ENCODE measurements at places on chromosomes 2 and 18. TPM values are rescaled to one million over a fixed set of nuclear protein-coding genes. Genes with fewer than 3 reads are reported as not detected.
A peak's percentile ranks its signal among the peaks of the same experiment; 100 is the strongest.

HS1BP3 gene
- 42.1 TPM for total RNA-seq

GRCh38 chr2:6800553-6800952 is 65.2 kb downstream of the CMPK2 start:
- DNase-seq: no peak

GRCh38 chr2:28413152-28413898 is 20.7 kb downstream of the FOSL2 start:
- no peak for DNase-seq

DNA sequence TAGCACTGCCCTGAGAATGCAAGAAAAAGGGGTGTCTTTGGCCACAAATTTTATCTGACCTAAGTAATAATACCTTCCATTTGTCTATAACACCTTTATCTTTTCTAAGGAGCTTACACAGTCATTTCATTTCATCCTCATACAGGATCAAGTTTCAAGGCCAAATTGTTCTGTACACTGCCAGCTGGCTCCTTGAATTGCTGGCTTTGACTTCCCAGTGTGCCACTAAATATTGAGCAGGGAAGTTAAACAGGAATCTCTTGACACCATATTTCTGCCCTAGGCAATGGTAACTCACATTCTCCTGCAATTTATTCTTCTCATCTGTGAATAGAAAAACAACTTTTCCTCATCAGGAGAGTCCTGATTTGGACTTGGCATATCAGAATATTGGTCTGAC is 195.1 kb upstream of the LRP1B start:
- no peak for DNase-seq

GRCh38 chr2:215356334-215356947 is 44.6 kb downstream of the ATIC start:
- no peak for DNase-seq

GRCh38 chr2:9336576-9337314 is 86.6 kb downstream of the ITGB1BP1 start:
- DNase-seq: peak; percentile 91

- DNase-seq: no peak
Measured at GRCh38 chr2:230537531-230537976, 121.6 kb downstream of the SP100 start.

GRCh38 chr18:79962835-79963657 is 1.4 kb upstream of the HSBP1L1 start:
- no peak for DNase-seq

- no peak for DNase-seq
Measured at GRCh38 chr2:197240421-197241041, 70.0 kb downstream of the ANKRD44 start.

MOGAT1 gene
- not detected for total RNA-seq

- no peak for DNase-seq
Measured at GRCh38 chr2:83827618-83828017, 631.5 kb downstream of the SUCLG1 start.

DNA sequence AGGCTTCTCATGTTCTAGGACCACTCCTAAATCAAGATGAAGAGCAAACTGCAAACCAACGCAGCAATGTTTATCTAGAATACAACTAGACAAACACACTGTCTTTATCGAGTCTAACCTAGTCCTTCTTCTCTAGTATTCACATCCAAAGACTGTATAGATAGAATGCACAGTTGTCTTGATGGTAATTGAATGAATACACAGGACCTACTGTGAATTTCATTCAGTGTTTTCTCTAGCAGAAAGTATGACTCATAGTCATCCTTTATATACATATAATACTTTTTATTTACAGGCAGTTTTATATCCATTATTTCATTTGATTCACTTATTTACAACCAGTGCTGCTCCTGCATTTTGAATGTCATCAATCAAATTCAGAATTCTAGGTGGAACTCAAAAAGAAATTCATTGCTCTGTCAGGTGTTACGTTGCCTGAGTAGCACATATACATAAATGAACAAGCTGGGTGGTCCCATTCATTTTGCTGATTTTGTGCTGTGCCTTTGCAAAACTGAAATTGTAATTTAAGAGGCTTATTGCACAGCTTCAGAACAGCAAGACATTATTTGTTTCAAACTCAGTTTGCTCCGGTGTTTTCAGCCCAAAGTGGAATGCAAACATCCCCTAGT is 374.8 kb downstream of the EPHA4 start:
- DNase-seq: no peak

DNA sequence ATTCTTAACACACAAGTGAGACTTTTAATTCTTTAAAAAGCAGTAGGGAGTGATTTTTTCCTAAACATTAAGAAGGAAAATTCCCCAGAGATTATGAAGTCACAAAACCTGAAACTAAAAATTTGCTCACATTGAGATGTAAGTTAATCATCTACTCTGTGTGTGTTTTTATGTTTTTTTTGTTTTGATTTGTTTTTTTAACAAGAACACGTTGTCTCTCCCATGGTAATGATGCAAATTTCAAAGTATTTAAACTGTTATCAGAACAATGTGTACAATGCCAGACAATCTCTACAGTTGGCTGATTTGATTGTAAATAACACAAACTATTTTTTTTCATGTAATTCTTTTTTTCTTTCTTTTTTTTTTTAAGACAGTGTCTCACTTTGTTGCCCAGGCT is 71.5 kb downstream of the COLEC12 start:
- DNase-seq: no peak

L3MBTL4 gene
- total RNA-seq: 37.1 TPM

LDLRAD4 gene
- 35.7 TPM for total RNA-seq

DNA sequence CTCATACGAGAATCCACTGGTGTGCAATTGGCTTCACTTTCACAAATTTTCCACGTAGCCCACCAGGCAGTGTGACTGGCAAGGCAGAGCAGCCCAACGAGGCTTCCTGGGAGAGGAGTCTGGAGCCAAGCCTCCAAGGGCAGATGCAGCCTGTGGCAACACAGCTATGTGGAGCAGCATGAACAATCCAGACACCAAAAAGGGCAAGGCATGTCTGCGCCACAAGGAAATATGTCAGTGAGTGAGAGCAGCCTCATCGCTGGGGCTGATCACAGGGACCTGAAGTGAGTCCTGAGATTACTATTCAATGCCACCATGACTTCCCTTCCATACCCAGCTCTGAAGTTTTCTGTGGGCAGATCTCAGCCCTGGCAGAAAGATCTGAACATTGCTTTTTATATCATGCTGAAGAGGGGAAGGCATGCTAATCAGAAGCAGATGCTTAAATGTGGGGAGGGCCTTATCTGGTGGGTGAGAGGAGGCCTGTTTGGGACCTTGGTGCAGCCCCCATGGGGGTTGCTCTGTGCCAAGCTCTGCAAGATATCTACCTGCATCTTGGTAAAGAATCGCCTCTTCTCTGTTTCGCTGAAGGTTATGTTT is 40.0 kb upstream of the PUM2 start:
- no peak for DNase-seq

DNA sequence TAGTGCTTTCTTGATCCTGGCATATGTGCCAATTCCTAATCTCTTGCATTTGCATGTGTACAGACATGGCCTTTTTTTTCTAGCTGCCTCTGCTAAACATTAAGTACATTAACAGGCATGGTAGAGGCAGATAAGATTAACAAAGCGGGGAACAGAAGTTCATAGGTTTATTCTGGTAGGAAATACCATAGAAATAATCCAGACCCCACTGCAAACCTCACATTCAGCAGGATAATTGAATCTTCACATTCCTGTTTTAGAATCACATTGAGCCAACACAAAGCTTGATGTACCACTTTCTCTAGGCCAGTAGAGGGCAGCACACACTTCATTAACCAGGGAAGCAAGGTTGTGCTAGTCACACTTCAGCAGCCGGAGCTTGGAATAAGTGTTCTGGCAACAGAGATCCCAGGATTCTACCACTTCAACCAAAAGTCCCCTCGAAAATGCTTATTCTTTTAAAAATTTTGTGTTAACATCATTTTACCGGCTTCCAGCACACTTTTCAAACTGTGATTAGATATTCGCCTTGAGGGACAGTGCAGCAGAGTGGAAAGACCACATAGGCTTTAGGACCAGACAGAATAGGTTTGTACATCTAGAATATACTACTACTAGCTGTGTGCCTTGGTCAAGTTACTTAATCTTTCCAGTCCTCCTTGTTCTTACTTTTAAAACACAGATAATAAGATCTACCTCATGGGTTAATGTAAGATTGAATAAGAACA is 420.2 kb upstream of the CHST9 start:
- peak; percentile 65 for DNase-seq

AMER3 gene
- total RNA-seq: 0.08 TPM

PPP4R3B gene
- total RNA-seq: 76.2 TPM

- no peak for DNase-seq
Measured at GRCh38 chr2:102662833-102663232, 43.5 kb downstream of the SLC9A2 start.

- peak; percentile 95 for DNase-seq
Measured at GRCh38 chr2:46967990-46968647, 52.5 kb upstream of the MCFD2 start.

- no peak for DNase-seq
Measured at GRCh38 chr18:9244376-9244775, 90.2 kb upstream of the TWSG1 start.

DNA sequence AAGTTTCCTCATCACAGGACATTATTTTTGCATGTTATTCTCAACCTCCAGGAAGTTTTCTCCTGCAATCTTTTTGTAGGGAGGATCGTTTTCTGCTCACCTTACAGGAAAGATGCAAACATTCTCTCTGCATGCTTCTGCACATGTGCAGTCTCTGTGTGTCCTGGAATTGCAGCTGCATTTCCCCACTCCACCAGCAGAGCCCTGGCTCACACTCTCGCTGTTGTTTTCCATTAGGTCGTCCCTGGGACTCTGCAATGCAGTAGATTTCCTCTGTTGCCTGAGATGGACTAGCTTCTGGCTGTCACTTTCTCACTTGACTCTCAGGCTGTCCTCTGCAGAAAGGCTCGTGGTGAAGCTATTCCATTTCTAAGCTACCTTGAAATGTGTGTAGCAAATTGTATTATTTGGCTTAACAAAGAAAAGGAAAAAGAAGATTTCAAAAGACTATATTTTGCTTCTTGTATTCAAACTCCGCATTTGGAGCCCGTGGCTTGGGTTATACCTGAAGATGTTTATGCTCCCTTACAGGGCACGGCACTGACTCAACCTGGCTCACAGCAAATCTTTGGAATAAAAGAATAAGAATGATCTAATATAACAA is 346.7 kb downstream of the RAD51AP2 start:
- peak; percentile 29 for DNase-seq

TLK1 gene
- 41.0 TPM for total RNA-seq

DNA sequence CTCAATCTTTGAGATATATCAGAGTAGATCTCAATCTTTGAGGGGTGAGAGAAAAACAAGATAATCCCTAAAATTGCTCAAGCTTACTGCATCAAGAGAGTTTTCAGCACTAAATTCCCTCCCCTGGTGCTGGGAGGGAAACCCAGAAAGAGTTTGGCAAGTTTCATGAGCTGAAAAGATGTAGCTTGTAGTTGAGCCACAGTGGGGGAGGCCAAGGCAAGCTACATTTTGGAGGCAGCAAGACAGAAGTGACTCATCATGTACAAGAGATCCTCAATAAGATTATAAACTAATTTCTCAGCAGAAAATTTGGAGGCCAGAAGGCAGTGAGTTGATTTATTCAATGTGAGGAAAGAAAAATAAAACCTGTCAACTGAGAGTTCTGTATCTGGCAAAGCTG is 308.2 kb downstream of the PIEZO2 start:
- DNase-seq: no peak

GRCh38 chr2:198116756-198117155 is 312.4 kb downstream of the PLCL1 start:
- no peak for DNase-seq

GRCh38 chr2:222538535-222538934 is 114.2 kb downstream of the SGPP2 start:
- no peak for DNase-seq

- no peak for DNase-seq
Measured at GRCh38 chr18:38572554-38573111, 1007.0 kb upstream of the CELF4 start.

TTN gene
- total RNA-seq: 6.3 TPM

- no peak for DNase-seq
Measured at GRCh38 chr2:203623096-203623495, 83.3 kb upstream of the CD28 start.

DNA sequence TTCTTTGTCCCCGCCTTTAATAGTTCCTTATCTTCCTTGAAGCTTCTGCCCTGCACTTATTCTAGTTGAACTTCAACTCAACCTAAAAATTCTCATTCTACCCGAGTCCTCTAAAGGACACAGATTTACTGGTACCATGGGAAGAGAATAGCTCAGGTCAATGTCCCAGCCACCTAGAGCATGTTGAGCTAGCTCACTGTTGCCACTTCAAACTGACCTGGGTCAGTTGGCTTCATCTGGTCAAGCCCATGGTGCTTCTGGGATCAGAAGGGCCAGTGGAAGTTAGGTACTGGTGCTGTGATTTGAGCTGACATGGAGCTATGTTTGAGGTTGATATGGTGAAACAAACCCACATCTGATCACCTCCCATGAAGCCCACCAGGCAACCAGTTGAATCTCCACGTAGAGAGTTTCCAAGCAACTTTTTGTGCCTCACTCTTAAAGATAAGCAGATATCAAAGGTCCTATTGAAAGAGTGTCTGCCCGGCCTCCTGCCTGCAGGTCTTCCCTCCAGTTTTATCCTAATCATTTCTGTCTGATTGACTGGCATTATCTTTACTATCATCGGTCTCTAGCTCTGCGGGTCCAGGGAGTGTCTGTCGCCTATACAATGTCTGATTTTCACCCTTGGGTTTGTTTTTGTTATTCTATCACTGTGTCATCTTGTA is 17.2 kb downstream of the GREB1 start:
- DNase-seq: no peak

DNA sequence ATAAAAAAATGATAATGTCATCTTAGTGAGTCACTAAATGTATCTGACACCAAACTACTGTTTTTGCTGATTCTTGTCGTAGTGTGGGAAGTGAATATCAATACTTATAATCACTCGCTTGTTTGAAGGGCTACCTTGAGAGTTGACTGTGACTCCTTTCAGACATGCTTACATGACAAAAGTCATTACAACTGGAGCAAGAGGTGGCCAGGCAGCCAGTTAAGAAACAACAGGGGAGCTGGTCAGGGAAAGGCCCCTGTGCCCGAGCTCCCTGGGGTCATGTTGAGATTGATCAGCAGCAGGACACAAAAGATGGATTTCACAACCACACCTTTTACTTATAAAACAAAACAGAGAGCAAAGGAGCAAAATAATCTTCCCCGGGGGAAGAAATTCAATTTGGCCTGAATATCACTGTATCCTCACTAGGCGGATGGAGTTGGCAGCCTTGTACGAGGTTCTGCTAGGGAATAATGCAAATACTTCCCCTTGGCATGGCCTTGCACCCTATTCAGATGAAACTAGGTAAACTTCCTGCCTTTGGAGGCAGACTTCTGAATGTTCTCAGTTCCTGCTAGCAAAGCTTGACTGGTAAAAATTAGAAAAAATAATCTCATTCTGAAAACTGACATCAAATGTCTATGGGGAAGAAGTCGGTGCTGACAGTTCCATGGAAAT is 101.2 kb downstream of the DYNC1I2 start:
- DNase-seq: no peak

- no peak for DNase-seq
Measured at GRCh38 chr2:70128005-70128404, 40.7 kb downstream of the PCBP1 start.

GTF2A1L gene
- not detected for total RNA-seq

DNA sequence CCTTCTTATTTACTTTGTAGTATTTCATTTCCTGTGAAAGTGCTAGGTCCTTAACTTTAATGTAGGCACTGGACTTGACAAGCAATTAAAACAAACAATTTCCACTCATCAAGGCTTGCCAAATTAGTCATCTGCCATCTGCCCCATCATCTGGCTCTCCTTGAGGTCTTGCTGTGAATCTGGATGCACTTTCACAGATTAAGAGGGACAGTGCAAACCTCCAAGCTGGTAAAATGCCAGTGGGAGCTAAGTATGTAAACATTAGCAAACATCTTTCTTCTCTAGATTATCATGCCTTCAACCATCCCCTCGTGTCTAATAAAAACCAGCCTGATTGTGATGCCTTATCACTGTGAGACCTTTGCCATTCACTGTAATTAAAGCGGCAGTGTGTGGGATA is 402.9 kb downstream of the ERBB4 start:
- DNase-seq: no peak

Data from thyroid gland (tissue), 4 donors.